ENCODE measurements at places on chromosomes 11 and 22.

- H3K27me3 ChIP-seq = no peaks in the 10 kb centered on the region
- no peaks in the 10 kb centered on the region for H3K4me1 ChIP-seq
- DNase-seq = peak; percentile 93
- H3K36me3 ChIP-seq = no peaks in the 10 kb centered on the region
These were observed 8.2 kb downstream of the SUSD2 start for GRCh38 chr22:24189249-24190158.

DNA sequence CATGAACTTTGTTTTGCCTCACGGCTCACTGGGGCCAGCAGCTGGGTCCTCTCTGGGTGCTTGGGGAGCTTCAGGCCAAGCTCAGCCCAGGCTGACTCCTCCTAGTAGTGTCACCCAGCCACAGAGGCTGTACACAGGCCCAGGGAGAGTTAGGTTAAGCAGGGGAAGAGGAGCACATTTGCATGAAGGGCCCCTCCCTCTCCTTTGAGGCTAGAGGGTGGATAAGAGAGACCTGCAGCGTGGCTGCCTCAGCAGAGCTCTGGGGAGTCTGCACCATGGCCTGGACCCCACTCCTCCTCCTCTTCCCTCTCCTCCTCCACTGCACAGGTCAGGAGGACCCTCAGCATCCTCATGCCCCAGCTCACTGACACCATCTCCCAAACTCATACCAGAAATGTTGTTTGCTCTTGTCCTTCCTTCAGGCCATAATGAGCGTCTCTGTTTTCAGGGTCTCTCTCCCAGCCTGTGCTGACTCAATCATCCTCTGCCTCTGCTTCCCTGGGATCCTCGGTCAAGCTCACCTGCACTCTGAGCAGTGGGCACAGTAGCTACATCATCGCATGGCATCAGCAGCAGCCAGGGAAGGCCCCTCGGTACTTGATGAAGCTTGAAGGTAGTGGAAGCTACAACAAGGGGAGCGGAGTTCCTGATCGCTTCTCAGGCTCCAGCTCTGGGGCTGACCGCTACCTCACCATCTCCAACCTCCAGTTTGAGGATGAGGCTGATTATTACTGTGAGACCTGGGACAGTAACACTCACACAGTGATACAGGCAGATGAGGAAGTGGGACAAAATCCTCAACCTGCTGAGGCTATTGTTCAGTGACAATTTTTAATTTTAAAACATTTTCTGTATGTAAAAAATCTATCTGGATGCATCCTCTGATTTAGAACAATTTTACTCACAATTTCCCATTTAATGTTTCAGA, 82.4 kb upstream of the VPREB1 start:
- H3K36me3 ChIP-seq = no peaks in the 10 kb centered on the region
- no peak for DNase-seq
- peaks cover 84% of the 10 kb centered on the region for H3K27me3 ChIP-seq
- H3K27ac ChIP-seq = no peak overlapping the region
- H3K4me3 ChIP-seq = no peak overlapping the region

GRCh38 chr11:133793271-133794035, 51.9 kb downstream of the SPATA19 start:
- peaks cover 15% of the 10 kb centered on the region for H3K27me3 ChIP-seq
- H3K27ac ChIP-seq = no peak overlapping the region
- DNase-seq = no peak
- no peak overlapping the region for H3K4me3 ChIP-seq
- H3K36me3 ChIP-seq = no peaks in the 10 kb centered on the region

- H3K4me1 ChIP-seq = no peaks in the 10 kb centered on the region
- H3K27ac ChIP-seq = no peak overlapping the region
- no peaks in the 10 kb centered on the region for H3K27me3 ChIP-seq
- no peak for DNase-seq
These were observed 33.8 kb upstream of the DKK3 start for GRCh38 chr11:12042215-12042676.

Data from endodermal cell (in vitro differentiated cells).